ENCODE measurements at places on chromosomes 11 and 22.
A peak's percentile ranks its signal among the peaks of the same experiment; 100 is the strongest.

DNA sequence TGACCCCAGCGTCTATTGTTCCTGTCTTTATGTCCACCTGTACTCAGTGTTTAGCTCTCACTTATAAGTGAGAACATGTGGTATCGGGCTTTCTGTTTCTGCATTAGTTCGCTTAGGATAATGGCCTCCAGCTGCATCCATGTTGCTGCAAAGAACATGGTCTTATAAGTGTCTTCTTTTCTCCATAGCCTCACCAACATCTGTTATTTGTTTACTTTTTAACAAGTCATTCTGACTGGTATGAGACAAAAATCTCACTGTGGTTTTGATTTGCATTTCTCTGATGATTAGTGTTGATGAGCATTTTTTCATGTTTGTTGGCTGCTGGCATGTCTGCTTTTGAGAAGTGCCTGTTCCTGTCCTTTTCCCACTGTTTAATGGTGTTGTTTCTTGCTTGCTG lies 21.7 kb upstream of the SLN start:
- DNase-seq: no peak

DNA sequence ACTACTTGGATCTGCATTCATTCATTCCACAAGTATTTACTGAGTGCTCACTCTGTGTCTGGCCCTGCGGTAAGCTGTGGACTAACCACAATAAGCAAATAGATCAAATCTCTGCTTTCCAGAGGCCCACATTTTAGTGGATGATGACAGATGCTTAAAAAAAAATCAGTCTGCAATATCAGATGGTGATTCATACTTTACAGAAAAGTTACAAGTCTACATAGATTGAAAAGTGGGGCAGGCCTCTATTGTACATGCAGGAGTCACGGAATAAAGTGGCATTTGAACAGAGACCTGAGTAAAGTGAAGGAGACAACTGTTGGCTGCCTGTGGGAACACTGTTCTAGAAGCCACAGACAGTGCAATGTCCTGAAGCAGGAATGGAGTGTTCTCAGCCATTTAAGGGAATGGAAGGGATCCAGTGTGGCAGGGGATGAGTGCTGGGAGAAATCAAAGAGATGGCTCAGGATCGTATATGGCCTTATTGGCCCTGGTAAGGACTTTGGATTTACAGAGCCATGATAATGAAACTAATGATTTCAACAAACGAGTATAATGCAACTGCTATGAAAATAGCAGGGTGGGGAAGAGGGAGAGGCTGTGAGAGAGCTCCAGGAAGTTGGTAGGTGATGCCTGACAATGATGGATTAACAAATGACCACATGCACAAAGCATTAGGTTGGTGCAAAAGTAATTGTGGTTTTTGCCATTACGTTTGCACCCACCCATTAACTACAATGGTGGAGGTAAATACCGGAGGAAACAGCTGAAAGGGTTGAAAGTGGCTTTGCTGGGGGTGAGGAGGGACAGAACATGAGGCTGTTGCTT lies 31.1 kb downstream of the TMEM45B start:
- peak; percentile 22 for DNase-seq

DNA sequence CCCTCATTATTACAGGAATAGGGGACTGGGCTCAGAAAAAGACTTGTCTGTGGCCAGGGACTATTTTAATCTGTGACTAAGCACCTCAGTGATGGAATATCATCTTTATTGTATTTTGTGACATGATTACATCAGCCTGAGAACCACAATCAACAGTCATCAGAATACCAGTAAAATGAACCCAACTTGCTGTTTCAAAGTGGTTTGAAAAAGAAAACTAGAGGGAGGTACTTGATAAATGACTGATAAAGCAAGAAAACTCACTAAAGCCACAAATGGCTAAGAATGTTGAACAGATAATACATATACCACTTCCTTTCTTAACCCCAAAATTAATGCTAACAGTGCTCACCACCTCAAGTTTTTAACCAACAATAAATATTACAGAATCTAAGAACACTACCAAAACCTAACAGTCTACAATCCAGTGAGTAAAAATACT lies 155.7 kb downstream of the ATG16L2 start:
- DNase-seq: no peak

GRCh38 chr11:116199182-116199581 lies 573.6 kb downstream of the BUD13 start:
- peak; percentile 84 for DNase-seq

DNA sequence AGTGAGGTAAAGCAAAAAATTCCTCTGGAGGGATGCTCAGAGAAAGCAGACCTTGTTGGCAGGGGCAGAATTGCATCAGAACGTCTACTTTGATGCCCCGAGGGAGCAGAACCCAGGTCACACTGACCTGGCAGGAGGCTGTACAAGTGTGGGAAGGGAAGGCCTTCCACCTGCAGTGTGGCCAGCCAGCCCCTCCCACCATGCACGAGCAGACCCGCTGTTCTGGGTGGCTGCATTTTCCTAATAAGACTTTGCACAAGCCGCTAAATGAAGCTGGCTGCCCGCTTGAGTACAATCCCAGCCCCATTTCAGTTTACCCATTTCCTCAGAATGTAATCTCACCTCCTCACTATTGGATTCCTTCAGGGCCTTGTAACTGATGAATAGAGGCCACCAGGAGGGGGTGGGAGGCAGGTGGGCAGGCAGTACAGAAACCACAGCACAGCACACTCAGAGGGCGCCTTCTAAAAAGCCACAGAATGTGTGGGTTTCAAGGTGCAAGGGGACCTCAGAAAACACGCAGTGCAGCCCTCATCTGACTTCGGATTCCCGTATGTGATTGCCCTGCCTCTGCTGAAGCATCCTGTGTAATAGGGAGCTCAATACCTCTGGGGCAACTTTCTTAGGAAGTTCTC lies 316.6 kb downstream of the OPCML start:
- DNase-seq: no peak

DNA sequence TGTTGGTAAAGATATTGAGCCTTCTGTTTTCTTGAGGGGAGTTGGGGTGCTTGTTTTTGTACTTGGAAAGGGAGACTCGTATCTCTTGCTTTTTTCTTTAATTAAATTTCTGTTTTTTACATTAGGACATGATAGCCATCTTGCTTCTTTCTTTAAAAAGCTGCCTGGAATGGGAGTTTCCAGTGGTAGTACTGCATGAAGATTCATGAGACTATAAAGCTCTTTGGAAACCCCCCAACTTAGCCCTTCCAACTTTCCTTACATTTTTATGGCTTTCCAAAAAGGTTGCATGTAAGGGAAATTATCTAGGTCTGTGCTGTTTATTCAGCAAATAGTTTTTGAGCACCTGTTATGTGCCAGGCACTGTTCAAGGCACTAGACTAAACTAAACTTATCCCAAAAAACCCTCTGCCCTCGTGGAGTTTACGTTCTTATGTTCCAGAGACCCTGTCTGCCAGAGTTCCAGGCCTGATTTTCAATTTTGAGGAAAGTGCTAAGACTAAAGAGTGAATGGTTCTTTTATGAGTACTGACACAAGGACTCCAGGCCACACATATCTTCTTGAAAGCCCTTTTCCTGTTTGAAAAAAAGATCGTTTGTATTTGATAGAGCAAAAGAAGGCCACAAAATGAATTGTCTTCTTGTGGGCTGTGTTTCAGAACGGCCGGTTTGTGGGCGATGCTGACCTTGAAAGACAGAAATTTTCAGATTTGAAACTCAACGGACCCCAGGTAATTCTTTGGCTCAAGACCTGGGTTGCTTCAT lies 31.9 kb downstream of the CTNND1 start:
- no peak for DNase-seq

DNA sequence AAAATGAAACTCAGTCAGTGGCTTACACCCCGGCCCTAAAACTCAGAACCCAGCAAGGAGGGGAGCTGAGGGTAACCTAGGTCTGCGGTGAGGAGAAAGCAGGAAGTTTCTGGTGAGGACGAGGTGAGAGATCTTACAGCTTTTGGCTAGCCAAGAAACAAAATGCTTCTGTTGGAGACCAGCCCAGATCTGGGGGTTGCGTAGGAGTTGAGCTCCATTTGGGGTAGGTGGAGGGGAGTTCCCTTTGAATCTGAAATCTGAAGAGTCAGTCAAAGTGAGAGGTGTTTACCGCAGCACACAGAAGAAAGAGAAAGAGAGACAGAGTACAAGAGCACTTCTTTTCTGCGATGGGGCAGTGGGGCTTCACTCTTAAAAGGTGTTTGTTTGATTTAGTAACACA lies 29.6 kb downstream of the EHF start:
- no peak for DNase-seq

GRCh38 chr11:84922836-84923235 lies 704.3 kb downstream of the DLG2 start:
- DNase-seq: peak; percentile 53

- DNase-seq: no peak
Measured at GRCh38 chr11:110962921-110963320, 250.7 kb upstream of the ARHGAP20 start.

Measured in NCI-H524 (cell line).